CD4-positive, alpha-beta T cell treated with Interleukin-17A for 1 hour (primary cell): ENCODE measurements at places on chromosomes 7 and 10.
A peak's percentile ranks its signal among the peaks of the same experiment; 100 is the strongest.

DNA sequence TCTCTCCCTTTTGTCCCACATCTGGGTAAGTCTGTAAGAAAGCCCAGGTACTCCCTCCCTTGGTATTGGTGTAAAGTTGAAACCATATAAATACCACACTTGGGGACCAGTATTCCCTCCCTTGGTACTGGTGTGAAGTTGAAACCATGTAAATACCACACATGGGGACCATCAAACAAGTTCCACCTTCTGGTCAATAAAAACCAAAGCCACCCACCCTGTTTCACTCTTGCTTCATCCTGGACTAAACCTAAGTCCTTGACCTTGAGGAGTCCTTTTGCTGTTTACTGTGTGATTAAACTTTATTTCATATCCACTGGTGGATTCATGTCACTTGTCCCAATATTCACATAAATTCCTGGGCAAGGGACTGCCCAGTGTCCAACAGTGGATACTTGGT lies 8.4 kb downstream of the P4HA1 start:
- no peak for DNase-seq

DNA sequence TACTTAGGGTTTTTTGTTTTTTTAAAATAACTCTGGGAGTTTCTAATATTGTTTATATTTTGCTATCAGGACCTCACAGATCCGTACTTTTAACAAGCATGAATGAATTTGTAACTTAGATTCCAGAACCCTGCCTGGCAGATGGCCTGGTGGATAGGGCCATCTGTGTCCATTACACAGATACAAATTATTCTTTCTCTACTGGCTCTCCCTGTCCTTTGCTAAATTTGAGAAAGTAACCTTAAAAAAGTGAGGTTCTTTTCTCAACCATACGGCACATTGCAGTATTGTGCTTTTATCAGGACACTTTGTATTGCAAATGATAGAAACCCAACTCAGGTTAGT lies 26.6 kb downstream of the LCOR start:
- DNase-seq = no peak

GRCh38 chr10:72037811-72038210 lies 50.5 kb downstream of the SPOCK2 start:
- DNase-seq = no peak

- peak; percentile 55 for DNase-seq
These were observed 98.9 kb downstream of the KMT2C start for GRCh38 chr7:152336754-152337368.

- no peak for DNase-seq
These were observed 83.6 kb downstream of the KCNMA1 start for GRCh38 chr10:77553966-77554365.

- DNase-seq = peak; percentile 41
These were observed at the start of gene MLXIPL for GRCh38 chr7:73623798-73624668. Gene MLXIPL (minus strand): TSS chr7:73624522. CDS start chr7:73624492, 30 bp downstream.

DNA sequence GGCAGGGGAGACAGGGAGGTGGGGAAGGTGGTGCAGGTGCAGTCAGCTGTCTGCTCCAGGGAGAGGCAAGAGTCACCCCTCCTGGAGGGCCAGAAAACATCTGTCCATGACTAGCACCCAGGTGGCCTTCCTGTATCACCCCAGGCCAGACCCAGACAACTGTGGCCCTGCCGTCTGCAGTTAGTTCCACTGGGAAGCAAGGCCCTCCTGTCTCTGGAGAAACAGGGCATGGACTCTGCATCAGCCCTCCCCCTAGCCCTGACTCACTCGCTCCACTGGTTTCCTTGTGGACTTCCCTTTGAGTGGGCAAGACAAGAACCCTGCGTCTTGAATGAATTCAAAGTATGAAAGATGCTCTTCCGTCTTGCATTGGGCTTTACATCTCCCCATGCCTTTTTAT lies 12.6 kb downstream of the TBATA start:
- DNase-seq = no peak

- peak; percentile 78 for DNase-seq
These were observed 1.9 kb upstream of the SH2D4B start for GRCh38 chr10:80535671-80536360.

- no peak for DNase-seq
These were observed 23.1 kb upstream of the BMPER start for GRCh38 chr7:33882040-33882837.

GRCh38 chr10:110376021-110376766 lies 71.5 kb upstream of the SMNDC1 start:
- no peak for DNase-seq

DNA sequence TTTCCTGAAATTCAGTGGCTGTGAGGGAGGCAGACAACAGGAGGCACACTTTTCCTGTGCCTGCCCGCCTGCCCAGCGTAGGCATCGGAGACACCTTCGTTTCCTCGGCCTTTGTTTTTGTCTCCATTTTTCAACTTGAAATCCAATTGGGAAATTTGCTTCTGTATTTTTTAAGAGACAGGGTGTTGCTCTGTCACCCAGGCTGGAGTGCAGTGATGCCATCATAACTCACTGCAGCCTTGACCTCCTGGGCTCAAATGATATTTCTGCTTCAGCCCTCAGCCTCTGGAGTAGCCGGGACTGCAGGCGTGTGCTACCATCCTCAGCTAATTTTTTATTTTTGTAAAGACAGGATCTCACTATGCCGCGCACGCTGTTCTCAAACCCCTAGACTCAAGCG lies 116.8 kb downstream of the CYTH3 start:
- DNase-seq = no peak

GRCh38 chr10:60974463-60975149 lies 30.6 kb upstream of the RHOBTB1 start:
- no peak for DNase-seq

- peak; percentile 34 for DNase-seq
These were observed 119.4 kb downstream of the COL28A1 start for GRCh38 chr7:7416031-7416858.

DNA sequence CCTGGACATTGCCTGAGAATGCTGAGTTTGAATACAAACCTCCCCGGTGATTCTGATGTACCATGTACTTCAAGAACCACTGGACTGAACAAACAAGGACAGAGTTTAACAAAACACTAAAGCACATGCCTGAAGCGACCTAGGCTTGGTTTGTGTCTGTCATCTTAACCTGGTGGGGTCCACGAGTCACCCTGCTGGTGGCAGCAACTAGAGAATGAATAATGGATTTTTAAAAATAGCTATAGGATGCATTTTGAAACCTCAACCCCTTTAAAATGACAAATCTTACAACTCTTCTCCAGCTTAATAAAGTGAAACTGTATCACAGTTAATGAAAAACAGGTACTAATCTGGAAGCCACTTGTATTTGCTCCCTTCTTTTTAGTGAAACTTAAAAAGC lies 25.2 kb downstream of the CDHR3 start:
- no peak for DNase-seq

- DNase-seq = no peak
These were observed 72.8 kb upstream of the NXPH1 start for GRCh38 chr7:8360564-8361153.
